ENCODE measurements at places on chromosomes 7 and 10.

DNA sequence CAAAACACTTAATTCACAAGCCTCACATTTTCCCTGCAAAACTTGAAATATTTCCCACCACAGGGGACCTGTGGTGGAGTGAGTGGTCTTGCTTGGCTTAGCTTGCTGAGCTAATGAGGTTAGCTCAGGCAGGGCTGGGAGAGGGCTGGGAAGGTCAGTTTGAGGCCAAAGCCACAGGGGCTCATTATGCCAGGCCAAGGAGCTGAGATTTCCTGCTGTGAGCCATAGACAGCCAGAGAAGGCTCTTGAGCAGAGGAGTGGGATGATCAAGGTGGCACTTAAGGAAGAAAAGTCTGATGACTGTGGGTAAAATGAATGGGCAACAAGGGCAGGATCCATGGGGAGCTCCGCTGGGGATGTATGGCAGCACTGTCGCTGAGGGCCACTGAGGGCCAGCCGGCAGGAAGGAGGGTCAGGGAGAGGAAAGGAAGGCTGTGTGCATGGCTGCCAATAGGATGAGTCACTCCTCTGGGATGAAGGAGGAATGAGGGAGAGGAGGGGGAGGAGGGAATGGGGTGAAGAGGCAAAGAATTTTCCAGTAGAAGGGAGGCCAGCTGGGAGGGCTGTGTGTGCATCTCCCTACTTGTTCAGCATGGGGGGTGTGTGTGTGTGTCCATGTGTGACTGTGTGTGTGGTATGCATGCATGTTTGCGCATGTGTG is 18.7 kb upstream of the ZNF488 start:
- no peak for DNase-seq

- no peak for DNase-seq
Measured at GRCh38 chr7:159130820-159131219, 13.8 kb downstream of the VIPR2 start.

GRCh38 chr10:92627845-92628480 is 35.0 kb downstream of the KIF11 start:
- DNase-seq, result no peak

- DNase-seq, result no peak
Measured at GRCh38 chr7:28654110-28654509, 241.8 kb downstream of the CREB5 start.

DNA sequence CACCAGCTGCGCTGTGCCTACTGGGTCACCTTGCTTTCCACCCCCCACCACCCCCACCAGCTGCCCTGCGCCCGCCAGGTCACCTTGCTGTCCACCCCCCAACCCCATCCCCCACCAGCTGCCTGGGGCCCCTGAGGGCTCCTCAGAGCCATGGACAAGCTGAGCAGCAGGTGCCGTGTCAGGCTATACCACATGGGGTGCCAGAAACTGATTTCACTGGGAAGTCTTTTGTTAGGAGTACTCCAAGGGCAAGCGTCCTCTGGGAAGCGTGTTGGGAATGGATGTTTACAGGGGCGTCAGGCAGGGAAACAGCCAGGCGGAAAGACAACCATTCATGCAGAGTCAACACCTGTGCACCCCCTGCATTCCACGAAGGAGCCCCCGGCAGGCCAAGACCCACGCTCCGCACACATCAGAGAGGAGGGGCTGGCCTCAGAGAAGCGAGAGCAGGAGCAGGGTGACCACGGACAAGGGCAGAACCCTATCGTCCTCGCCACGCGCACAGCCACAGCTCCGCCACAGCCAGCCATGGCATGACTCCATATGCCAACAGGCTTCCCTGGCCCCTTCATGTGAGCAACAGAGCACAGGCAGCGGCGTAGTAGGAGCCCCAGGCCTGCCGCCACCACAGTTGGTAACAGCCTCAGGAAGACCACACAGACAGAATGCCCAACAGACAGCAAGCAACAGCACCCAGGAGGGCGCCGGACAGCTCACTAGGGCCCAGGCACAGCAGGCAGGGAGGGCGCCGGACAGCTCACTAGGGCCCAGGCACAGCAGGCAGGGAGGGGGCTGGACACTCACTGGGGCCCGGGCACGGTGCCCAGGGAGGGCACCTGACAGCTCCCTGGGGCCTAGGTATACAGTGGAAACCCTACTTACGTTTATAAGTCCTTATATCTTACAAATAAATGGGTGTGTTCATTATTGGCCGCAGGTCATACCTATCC is 180.8 kb downstream of the MAD1L1 start:
- DNase-seq, result no peak

GRCh38 chr7:104252409-104253134 is 44.8 kb upstream of the ORC5 start:
- no peak for DNase-seq

- no peak for DNase-seq
Measured at GRCh38 chr10:52308251-52309031, 5.6 kb upstream of the DKK1 start.

DNA sequence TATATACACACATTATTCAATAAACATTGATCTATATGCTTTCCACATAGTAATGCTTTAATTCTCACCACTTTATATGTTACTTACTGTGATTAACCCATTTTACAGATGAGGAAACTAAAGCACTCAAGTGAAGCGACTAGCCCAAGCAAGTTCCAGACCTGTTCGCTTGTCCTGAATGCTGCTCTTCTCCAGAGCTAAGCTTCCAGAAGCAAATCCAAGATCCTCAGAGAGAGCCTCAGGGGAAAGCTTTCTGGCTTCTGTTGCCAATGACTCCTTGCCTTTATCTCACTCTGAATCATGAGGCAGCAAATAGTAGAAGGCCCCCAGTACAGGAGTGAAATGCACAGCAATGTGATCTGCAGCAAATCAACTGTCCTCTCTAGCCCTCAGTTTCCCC is 32.2 kb downstream of the XPNPEP1 start:
- no peak for DNase-seq

- DNase-seq, result no peak
Measured at GRCh38 chr10:125554016-125554703, 128.8 kb downstream of the TEX36 start.

- DNase-seq, result no peak
Measured at GRCh38 chr7:136009488-136010079, 32.4 kb upstream of the MTPN start.

- DNase-seq, result no peak
Measured at GRCh38 chr7:158724658-158725505, 20.3 kb upstream of the NCAPG2 start.

- no peak for DNase-seq
Measured at GRCh38 chr10:80252296-80252887, 37.1 kb downstream of the MAT1A start.

DNA sequence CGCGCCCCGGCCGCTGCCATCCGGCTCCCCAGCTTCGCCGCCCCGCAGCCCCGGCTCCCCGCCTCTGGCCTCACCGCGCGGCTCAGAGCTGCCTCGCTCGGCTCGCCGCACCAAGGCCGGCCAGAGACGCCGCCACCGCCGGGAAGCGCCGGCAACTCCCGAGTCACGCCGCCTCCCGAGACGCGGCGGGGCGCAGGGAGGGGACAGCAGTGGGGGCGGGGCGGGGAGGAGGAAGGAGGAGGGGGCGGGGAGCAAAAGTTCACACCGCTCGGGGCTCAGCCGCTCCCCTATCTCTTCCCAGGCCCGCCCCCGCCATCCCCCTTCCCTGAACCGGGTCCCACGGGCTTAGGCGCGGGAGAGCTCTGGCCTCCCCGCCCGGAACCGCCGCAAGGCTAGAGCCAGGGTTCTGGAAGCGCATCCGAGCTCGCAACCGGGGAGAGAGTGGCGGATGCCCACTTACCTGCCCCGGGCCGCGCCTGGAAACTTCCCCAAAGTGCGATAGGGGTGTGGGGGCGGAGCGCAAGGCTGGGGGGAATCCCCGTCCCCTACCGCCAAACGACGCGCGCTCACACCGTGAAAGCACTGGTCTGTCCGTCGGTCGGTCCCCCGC is 1.0 kb downstream of the CHST15 start:
- peak; percentile 20 for DNase-seq

GRCh38 chr10:112191041-112191590 is 7.6 kb upstream of the GPAM start:
- no peak for DNase-seq

- no peak for DNase-seq
Measured at GRCh38 chr10:68732651-68733050, 11.6 kb downstream of the CCAR1 start.

DNA sequence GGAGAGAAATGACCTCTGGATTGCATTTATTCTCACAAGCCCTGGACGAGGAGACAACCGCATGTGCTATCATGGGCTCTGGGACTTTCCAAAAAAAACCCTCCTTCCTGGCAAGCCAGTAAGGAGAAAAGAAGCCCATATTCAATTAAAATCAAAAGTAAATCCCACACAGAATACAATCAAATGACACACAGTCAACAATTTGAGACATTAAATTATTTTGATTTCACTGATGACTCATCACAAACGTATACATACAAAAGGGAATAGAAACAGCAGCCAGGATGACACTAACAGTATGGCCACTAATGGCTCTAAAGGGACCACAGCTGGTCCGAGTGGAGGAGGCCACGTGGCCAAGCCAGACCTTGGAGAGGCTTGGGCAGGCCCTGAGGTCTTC is 24.9 kb downstream of the LRRC20 start:
- DNase-seq, result no peak

GRCh38 chr7:108541478-108541877 is 15.5 kb upstream of the PNPLA8 start:
- DNase-seq, result no peak

GRCh38 chr7:86942081-86942480 is 117.4 kb downstream of the ELAPOR2 start:
- DNase-seq, result no peak

- DNase-seq, result no peak
Measured at GRCh38 chr10:91864744-91865143, 44.5 kb downstream of the FGFBP3 start.

- no peak for DNase-seq
Measured at GRCh38 chr10:118569882-118570252, 25.6 kb downstream of the PRLHR start.

DNA sequence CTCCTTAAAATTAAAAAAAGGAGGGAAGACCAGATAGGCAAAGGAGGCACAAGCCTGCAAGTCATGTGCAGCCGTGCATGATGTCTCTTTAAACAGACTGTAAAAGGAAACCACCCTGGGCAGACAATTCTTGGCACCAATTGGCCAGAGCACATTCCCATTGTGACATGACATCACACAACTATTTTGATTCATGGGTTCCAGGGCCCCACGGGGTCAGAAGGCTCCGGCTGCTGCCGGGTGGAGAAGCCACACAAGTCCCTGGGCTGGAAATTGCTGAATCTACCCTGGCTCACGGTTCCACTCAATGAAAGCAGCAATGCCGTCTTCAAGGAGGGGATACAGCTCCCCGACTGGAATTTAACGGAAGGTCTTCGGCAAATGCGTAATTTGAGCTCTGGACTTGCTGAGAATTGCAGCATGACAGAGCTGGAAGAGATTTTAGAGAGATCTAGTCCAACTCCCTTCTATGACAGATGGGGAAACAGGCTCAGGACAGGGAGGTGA is 140.5 kb downstream of the PRKAG2 start:
- DNase-seq, result no peak

DNA sequence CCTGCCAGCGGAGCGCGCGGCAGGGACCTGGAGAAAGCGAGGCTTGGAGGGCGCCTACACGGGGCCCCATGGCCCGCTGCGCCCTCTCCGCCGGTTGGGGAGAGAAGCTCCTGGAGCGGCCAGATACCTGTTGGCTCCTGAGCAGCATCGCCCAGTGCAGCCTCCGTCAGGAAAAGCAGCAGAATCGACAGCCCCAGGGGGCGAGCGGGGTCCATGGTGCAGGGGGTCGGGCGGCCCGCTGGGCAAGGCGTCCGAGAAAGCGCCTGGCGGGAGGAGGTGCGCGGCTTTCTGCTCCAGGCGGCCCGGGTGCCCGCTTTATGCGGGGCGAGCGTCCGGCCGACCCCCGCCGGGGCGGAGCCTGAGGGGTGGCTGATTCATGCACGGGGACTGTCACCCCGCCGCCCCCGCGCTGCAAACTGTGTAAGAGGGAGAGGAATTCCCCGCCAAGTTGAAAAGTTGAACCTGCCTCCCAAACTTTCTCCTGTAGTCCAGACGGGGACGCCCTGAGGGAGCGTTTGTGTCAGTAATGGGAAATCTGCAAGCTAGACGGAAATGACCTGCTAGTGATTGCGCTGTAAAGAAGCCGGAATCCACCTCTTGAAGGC is at the start of gene TFPI2:
TSS of gene TFPI2 (minus strand) at position 290 of the 605 bp plus-strand sequence. CDS start at position 215, 75 bp downstream.
- DNase-seq, result no peak

GRCh38 chr10:23981520-23982309 is 227.2 kb upstream of the KIAA1217 start:
- no peak for DNase-seq

GRCh38 chr10:79563426-79563825 is 3.2 kb upstream of the SFTPA2 start:
- DNase-seq, result no peak

GRCh38 chr10:119439922-119440321 is 102.6 kb downstream of the RGS10 start:
- DNase-seq, result no peak

DNA sequence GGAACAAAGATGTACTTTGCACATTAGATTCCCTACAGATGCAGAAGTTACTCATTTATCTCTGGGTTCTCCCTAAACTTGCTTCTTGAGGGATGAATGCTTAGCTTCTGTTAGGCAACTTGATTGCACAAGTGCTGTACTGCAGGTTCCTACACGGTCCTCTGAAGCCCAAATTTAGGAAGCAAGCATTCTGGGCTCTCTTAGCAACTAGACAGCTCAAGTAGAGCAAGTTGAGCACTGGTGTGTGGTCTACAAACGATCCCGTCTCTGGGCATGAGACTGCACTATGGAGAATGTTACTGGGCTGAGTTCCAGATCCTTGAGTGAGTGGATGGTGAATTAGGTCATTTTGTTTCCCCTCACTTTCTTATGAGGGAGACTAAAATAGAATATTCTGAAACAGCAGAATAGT is 14.3 kb downstream of the SEMA3D start:
- DNase-seq, result no peak

DNA sequence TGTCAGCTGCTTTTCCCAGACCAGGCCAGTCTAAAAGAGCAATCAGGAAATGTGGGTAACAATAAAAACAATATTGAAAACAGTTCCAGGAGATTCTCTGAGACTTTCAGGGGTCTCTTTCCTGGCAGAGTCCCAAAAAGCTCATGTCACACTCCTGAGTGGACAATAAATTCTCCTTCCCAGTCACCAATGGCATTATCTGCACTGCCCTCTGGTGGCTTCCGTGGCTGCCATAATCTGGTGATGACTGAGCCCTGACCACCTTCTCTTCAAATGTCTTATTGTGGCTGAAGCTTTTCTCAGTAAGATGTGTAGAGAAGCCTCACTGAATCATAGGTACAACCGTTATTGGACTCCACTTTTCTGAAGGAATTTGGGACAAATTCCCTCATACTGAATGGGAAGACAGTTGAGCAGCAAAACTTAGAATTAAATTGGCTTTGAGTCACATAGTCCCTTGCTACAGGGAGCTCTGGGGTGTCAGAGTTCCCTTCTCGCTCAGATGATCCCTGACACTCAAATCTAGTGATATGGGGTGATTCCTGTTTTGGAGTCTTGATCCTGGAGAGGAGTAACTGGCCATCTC is 24.4 kb upstream of the ASAH2 start:
- no peak for DNase-seq

All from T-cell (primary cell).